LoVo (cell line): ENCODE measurements at places on chromosomes 7 and 10.

DNA sequence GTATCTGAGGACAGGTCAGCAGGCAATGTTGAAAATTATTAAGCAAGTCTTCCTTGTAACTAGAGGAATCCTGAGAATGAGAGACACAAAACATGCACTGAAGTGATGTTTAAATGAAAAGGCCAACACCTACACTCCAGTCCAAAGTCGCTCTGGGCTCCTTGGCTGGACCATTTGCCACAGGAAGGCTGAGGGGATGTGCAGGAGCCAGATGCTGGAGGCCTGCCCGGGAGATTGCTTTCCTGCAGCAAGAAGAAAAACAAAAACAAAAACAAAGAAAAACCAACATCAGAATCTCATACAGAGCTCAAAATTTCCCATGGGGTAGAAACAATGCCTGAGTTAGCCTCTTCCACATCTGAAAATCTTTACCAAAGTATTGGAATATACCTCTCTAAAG is 157.0 kb downstream of the DGKI start:
- DNase-seq, result no peak

GRCh38 chr10:49090696-49091380 is 24.5 kb downstream of the VSTM4 start:
- DNase-seq, result no peak

DNA sequence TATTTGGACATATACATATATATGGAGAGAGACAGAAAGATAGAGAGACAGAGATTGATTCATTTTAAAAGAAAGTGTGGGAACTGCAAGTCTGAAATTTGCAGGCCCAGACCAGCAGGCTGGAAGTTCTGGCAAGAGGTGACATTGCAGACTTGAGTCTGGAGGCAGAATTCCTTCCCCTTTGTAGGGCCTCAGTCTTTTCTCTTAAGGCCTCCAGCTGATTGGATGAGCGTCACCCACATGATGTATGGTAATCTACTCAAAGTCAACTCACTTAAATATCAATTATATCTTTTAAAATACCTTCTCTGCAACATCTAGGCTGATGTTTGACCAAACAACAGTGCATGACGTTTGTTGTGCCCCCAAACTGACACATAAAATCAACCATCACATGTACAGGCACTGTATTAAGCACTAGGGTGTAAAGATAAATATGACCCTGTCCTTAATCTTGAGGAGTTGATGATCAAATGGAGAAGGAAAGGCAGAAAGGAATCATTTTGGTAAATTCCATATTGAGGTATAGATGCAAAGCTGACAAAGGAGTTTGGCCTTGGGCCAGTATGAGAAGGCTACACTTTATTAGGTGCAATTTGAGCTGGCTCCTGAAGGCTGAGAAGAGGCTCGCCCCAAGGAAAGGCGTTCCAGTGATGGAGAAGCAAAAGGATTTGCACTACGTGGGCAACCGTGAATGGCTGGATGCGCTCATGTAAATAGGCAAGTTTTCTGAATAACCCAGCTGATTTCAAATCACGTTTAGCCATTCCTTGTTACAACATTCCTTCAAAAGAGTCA is 52.6 kb downstream of the BPGM start:
- DNase-seq, result no peak

DNA sequence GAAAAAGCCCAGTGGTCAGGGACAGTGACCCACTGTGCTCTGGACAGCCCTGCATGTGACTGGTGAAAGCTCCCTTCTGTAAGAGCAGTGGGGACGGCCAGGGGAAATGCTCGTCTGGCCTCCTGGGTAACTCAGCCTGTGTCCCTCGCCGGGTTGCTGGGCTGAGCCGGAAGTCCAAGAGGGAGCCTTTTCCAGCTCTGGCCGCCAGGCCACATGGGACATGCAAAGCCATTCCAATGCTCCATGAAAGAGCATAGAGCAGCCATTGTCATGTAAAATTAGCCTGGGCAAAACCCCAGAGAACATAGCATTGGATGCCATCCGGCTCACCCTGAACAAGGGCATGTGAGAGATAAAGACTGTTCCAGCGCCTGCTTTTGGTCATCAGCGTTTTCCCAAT is 64.9 kb upstream of the ADRB1 start:
- DNase-seq, result no peak

GRCh38 chr10:36759141-36759805 is 366.1 kb upstream of the ANKRD30A start:
- no peak for DNase-seq

DNA sequence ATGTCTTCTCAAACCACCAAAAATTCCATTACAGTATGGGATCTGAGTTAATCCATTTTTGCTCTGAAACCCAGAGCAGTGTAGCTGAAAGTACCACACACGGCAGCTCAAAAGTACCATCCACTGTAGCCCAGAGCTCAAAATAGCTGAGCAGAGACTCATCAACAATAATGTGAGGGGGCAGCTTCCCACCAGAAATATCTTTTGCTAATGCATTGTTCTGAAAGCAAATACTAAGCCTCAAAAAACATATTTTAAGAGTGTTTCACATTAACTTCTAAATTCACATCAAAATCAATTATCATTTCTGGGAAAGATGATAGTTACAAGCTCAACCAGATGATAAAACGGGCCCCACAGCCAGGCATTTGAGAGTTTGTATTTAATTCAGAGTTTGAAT is 73.7 kb downstream of the ABLIM1 start:
- DNase-seq, result no peak

DNA sequence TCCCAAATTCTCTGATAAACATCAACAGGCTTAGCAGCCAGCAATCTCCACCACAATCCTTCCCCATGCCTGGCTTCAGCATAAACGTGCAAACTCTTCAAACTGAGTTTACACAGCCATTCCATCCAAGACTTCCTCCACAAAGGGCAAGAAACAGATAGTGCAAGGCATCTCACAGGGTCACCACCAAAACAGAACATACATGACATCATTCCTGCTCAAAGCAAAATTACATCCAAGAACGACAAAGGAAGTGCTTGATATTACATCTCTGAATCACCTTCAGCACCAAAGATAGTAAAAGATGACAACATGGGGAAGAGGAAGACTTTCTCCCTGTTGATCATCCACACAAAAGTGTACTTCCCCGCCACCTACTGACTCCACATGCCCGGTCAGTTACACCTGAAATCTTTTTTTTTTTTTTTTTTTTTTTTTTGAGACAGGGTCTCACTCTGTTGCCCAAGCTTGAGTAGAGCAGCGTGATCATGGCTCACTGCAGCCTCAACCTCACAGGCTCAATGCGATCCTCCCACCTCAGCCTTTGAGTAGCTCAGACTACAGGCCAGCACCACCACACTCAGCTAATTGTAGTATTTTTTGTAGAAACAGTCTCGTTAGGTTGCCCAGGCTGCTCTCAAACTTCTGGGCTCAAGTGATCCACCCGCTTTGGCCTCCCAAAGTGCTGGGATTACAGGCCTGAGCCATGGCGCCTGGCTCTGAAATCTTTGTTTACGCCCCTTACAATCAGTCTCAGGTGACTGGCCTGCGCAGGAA is 127.5 kb downstream of the PARD3 start:
- no peak for DNase-seq

GRCh38 chr7:116024826-116025809 is 5.4 kb downstream of the TFEC start:
- no peak for DNase-seq

- no peak for DNase-seq
Observed at GRCh38 chr7:28941633-28942032, 16.5 kb downstream of the TRIL start.

GRCh38 chr10:77497748-77498147 is 139.9 kb downstream of the KCNMA1 start:
- DNase-seq, result no peak

DNA sequence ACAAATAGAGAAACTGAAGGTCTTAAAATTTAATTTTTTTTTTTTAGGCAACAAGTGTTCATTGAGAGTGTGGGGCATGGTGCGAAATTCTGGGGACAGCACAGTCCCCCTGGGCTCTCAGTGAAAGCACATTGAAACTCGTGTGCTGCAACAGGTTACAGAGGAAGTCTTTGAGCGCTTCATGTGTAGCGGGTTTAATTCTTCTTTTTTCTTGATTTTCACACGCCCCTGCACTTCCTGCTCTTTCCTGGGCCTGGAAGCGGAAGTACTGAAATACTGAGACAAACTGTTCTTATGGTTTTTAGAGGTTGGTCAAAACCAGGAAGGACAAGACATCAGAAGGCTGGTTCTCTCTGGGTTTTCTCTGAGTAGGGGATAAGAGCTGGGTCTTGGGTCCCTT is 203.5 kb downstream of the PTEN start:
- DNase-seq, result no peak

DNA sequence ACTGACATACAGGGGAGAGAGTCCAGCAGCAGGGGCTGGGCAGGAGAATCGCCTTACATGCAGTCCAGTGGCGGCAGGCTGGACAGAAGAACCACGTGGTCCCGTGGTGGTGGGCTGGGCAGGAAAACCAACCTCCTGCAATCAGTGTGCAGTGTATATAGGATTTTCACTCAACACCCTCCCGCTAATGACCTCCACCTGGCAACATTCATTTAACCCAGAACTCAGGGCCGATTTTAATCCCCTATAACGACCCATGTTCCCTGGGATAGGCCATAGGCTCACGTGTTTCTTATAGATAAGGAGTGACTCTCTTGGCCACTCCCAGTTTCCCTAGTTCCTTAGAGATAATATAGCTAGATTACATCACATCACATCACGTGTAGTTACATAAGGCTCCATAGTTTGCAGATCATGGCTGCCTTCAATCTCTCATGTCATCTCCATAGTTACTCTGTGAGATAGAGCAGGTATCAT is 19.4 kb downstream of the MTURN start:
- no peak for DNase-seq

DNA sequence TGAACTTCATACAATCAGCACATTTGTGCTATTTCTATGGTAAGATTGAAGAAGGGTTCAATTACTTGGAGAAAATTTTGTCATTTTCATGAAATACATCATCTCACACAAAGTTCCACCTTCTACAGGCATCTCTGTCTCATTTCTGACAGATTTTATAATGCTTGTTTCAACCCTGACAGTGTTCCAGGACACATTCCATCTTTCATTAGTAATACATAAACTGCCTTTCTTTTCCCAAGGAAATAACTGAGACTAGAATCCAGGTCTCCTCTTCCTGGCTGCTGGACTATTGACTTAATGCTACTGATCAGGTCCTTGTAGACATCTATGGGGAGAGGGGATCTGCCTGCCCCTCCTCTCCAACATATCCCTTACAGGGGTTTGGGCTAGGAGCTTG is 70.1 kb upstream of the PLPP4 start:
- no peak for DNase-seq

GRCh38 chr10:48258105-48258504 is 16.4 kb downstream of the FRMPD2 start:
- DNase-seq, result no peak

- DNase-seq, result no peak
Observed at GRCh38 chr10:101650863-101651262, 44.1 kb downstream of the FBXW4 start.

GRCh38 chr7:50300336-50300735 is 4.2 kb upstream of the IKZF1 start:
- no peak for DNase-seq

GRCh38 chr7:157514306-157514705 is 177.5 kb downstream of the DNAJB6 start:
- DNase-seq, result no peak

DNA sequence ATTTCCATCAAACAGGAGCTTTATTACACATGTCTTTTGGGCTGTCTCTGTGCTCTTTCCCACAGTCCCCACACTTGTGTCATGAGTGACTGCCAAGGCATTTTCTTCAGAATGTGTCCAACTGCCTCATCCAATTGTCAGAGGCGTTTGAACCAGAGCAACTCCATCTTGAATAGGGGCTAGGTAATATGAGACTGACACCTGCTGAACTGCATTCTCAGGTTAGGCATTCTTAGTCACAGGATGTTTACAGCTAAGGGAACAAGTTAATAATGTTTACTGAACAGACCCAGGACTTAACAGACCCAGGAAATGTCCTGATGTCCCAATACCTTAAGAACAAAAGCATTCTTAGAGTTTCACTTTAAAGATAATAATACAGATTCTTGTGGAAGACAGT is 595.5 kb downstream of the REEP3 start:
- no peak for DNase-seq

GRCh38 chr10:112950714-112951358 is 789 bp downstream of the TCF7L2 start:
- DNase-seq, result no peak

GRCh38 chr7:49778731-49779270 is 5.4 kb downstream of the VWC2 start:
- no peak for DNase-seq

DNA sequence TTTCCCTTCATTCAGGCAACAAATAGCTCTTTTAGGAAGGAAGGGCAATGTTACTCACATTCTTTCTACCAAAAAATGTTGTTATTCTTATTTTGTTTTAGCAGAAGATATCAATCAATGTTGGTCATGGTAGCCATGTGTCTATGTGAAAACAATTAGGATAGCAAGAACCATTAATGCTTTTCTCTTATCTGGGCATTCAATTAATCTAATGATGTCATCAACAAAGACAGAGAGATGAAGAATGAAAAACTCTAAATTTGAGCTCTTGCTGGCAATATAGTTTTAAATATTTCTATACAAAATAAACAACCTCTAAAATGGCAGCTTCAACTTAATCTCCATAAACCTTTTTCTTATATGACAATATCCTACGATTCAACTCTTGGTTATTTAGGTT is 353.7 kb upstream of the ANKRD30A start:
- DNase-seq, result no peak

DNA sequence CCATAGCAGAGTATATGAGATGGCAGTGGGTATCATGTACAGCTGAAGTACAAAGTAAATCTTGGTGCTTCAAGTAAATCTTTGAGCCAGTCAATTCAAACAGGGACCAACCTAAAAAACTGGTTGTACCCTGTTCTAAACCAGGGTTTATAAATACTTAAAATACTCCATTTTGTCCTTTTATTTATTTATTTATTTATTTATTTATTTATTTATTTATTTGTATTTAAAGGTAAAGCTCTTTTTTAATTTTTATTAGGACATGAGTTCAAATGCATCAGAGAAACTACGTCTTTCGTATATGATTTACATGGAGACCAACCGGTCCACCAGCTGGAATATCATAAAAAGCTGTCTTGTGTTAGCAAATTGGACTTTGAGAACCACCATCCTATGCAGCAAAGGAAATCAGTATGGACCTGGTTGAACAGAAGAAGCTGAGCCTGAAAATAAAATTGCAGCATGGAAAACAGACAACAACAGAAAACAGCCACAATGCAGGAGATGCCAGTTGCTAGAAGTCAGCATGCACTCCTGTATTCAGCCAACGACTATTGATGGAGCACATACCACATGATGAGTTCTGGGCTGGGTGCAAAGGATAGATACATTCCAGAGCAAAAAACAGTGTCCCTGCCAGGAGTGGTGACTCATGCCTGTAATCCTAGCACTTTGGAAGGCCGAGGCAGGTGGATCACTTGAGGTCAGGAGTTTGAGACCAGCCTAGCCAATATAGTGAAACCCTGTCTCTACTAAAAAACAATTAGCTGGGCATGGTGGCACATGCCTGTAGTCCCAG is 60.0 kb downstream of the PLXNA4 start:
- DNase-seq, result peak; percentile 16

GRCh38 chr7:65371468-65371867 is 2.2 kb upstream of the ZNF92 start:
- DNase-seq, result no peak
